WTC11 (cell line): ENCODE measurements at places on chromosomes 1 and 21.

GRCh38 chr21:27326301-27326700 lies 359.4 kb upstream of the ADAMTS5 start:
- no peak for DNase-seq

GRCh38 chr1:42943166-42943565 lies 15.5 kb downstream of the SLC2A1 start:
- DNase-seq: no peak

DNA sequence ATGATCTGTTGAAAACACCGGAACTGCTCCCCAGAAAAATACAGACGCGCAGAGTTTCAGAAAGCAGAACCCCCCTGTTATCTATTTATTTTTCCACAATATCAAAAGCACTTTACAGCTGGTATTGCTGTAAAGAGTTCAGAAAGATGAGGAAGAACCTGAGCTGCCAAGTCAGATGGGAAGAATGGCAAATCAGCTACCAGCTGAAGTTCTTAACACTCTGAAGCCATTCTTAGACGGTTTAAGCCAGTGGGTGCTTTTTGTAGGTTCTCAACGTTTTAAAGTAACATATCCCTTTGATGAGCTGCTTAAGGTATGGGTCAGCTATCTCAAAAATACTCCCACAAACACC lies 714 bp upstream of the AKIRIN1 start:
- DNase-seq: no peak

DNA sequence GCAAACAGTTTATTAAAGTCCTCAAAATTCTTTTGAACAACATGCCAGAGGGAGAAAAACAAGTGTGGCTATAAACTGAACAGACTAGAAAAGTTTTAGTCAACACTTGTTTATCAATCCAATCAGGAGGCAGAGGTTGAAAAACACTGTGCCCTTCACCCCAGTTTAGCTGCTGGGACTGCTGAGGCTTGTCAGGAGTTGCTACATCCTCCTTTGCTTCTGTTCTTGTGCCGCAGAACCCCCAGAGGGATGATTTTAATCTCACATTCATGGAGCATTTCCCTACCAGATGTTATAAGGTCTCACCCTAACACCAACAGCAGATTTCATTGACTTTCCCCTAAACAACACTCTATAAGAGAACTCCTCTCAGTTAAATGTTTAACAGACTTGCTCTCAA lies 321.2 kb downstream of the VAV3 start:
- DNase-seq: no peak

- peak; percentile 80 for DNase-seq
These were observed 5.3 kb upstream of the SLC6A9 start for GRCh38 chr1:44036409-44037139.

DNA sequence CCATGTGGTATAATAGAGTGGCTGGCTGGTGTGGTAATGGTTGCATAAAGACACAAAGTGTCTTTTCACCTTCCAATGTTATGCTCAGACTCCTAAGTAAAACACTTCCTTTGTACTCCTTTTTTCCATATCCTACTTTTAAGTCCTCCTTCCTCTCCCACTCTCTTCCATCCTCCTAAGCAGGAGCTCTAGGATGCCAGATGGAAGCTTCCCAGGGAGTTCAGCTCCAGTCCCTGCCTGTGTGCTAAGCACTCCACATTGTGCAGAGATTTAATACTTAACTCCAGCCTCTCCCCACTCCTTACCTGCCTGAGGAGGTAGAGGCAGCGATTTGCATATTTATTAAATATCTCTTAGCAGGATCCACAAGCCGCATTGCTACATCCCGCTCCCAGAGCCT lies 60.5 kb upstream of the IGSF21 start:
- DNase-seq: no peak

GRCh38 chr1:209607795-209608178 lies 24.3 kb downstream of the CAMK1G start:
- no peak for DNase-seq

DNA sequence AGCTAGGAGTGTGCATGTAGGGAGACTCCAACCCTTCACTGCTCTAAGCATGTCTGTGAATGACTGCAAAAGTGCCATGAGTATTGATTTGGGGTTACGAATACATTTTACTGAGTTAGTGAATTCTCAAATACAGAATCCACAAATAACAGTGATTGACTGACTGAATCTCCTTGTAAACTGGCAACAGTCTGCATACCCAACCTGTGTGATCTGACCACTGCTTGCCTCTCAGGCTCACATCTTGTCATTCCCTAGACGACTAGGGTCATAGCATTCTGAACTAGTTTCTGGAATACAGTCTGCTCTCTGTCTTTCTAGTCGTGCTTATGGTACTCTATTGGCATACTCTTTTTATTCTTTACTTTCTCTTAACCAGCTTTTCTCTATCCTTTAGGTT lies 7.4 kb downstream of the RRP15 start:
- no peak for DNase-seq

- DNase-seq: peak; percentile 38
These were observed 9.5 kb upstream of the TBCE start for GRCh38 chr1:235357485-235358373.

DNA sequence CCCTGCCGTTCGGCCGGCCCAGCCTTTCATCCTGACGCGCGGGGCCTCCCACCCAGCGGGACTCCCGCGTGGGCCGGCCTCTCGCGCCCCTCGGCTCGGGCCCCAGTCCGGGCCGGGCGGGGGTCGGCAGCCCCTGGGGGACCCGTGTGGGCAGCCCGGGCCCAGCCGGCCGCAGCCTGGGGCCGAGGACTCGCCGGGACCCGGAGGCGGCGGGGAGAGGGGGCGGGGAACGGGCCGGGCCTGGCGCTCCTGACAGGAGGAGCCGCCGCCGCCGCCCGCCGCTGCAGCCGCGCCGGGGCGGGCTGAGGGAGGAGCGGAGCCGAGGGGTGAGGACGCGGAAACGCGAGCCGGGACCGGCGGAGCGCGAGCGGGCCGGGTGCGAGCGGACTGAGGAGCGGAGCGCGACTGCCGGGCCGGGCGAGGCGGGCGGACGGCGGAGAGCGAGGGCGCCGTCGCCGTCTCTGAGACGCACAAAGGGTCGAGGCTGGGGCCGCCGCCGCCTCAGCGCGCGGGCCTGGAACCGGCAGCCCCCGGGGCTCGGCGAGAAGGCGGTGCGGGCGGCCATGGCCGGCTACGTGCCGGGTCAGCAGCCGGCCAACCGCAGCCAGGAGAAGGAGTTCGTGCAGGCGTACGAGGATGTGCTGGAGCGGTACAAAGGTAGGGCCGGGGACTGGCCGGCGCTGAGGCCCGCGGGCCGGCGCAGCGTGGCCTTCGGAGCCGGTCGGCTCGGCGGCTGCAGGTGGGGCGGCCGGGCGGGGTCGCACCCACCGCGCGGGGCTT lies 79.1 kb downstream of the NDUFS5 start:
- peak; percentile 70 for DNase-seq

DNA sequence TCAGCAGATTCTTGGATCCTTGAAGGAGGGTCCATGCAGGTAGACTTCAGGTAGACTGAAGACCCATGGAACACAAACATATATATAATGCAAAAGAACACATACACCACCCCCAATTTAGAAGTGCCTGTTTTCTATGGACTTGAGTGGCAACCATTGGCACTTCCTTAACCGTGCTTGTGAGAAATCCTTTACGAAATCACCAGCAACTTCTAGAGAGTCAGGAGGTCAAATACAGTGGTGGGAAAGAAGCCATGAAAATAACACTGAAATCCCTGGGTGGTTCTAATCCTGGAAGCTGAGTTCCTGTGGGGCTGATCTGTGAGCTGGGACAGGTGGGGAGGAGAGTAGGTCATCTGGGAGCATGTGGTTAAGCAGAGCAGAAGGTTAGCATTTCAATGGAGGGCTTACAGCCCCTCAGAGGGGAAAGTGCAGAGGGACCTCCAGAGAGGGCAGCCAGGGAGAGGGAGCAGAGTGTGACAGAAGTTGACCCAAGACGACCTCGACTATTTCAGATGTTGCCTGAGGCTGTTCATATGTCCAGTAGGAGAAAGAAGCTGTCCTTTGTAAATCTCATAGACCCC lies 13.0 kb upstream of the IL10 start:
- no peak for DNase-seq
